ENCODE measurements at places on chromosomes 12 and 14. TPM values are rescaled to one million over a fixed set of nuclear protein-coding genes. Genes with fewer than 3 reads are reported as not detected.

The SELPLG gene
- polyA plus RNA-seq = 1.9 TPM

The PNN gene
- 214 TPM for polyA plus RNA-seq

The VRTN gene
- polyA plus RNA-seq = 0.06 TPM

The HCAR1 gene
- 2.5 TPM for polyA plus RNA-seq

The TMEM132D gene
- 1.6 TPM for polyA plus RNA-seq

The CLEC2D gene
- polyA plus RNA-seq = 29.8 TPM

The CEP170B gene
- polyA plus RNA-seq = 16.4 TPM

The HELB gene
- polyA plus RNA-seq = 2.6 TPM

The KLHDC1 gene
- polyA plus RNA-seq = 5.0 TPM

The HOXC4 gene
- polyA plus RNA-seq = 62.9 TPM

The ADAM20 gene
- 0.16 TPM for polyA plus RNA-seq

The BDKRB1 gene
- 0.87 TPM for polyA plus RNA-seq

The KLRG1 gene
- polyA plus RNA-seq = 2.2 TPM

The FGF23 gene
- not detected for polyA plus RNA-seq

The OASL gene
- polyA plus RNA-seq = not detected

The PRPH gene
- 0.47 TPM for polyA plus RNA-seq

The IRAK4 gene
- 19.5 TPM for polyA plus RNA-seq

The ZBTB42 gene
- polyA plus RNA-seq = 4.7 TPM

The CLEC14A gene
- polyA plus RNA-seq = 18.3 TPM

The ANKS1B gene
- 5.4 TPM for polyA plus RNA-seq

The CGRRF1 gene
- 29.5 TPM for polyA plus RNA-seq

The GPRC5A gene
- polyA plus RNA-seq = 12.4 TPM

The DPY19L2 gene
- 87.0 TPM for polyA plus RNA-seq

The RAB2B gene
- 43.0 TPM for polyA plus RNA-seq

The BDKRB2 gene
- 3.0 TPM for polyA plus RNA-seq

Measured in renal pelvis (tissue), 12 donors.